ENCODE measurements at places on chromosomes 16 and 17.

DNA sequence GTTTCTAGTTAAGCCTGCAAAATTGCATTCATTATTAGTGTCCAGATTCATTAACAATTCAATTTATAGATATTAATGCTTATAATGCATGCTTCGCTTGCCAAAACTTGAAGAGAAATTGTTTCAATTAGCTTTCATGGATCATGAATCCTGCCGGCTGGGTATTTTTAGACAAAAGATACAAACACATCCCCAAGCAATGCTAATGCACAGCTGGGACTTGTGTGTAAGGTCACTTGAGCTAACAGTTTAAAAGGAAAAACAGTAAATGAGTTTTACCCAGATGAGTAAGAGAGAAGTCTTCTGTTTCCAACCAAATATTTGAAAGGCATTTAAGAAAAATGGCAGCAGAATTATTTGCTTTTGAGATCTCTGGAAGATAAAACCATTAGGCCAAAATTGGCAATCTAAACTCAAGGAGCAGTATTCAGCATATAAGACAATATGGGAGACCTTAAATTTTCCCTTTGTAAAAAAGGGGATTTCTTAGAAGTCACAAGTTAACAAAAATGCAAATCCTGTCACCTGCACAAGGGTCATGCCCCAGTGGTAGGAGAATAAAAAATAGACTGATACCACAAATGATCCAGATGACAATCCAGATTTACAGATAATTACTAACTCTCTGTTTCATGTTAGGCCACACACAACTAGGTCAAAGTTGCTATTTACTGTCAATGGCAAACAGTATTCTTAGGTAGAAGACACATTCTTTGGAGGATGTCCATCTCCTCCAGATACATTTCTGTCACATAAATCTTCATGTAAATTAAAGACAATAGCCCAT lies 418.4 kb upstream of the PMFBP1 start:
- no peak for DNase-seq

- DNase-seq, result no peak
Observed at GRCh38 chr16:78591682-78592103, 492.2 kb downstream of the WWOX start.

DNA sequence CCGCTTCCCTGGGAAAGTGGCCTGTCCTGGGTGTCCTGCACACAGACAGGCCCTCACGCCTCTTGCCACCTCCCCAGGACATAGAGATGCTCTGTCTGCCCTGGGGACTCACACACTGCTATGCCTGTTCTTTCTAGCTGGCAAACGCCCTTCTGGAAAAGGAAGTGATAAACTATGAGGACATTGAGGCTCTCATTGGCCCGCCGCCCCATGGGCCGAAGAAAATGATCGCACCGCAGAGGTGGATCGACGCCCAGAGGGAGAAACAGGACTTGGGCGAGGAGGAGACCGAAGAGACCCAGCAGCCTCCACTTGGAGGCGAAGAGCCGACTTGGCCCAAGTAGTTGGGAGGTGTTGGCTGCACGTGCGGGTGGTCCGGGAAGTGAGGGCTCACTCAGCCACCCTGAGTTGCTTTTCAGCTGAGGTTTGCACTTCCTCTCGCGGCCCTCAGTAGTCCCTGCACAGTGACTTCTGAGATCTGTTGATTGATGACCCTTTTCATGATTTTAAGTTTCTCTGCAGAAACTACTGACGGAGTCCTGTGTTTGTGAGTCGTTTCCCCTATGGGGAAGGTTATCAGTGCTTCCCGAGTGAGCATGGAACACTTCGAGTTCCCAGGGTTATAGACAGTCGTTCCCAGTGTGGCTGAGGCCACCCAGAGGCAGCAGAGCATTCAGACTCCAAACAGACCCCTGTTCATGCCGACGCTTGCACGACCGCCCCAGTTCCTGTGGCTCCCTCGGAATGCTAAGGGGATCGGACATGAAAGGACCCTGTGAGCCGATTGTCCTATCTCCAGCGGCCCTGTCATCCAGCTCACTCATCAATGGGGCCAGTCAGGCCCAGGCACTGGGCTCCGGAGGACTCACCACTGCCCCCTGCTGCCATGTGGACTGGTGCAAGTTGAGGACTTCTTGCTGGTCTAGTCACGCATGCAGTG lies 3.5 kb upstream of the RPL13 start:
- DNase-seq, result no peak

GRCh38 chr16:53502331-53503269 lies at the start of gene AKTIP:
Gene AKTIP, minus strand, starts transcription at chr16:53503209. Its CDS starts 2,950 bp downstream, at chr16:53500259.
- no peak for DNase-seq

DNA sequence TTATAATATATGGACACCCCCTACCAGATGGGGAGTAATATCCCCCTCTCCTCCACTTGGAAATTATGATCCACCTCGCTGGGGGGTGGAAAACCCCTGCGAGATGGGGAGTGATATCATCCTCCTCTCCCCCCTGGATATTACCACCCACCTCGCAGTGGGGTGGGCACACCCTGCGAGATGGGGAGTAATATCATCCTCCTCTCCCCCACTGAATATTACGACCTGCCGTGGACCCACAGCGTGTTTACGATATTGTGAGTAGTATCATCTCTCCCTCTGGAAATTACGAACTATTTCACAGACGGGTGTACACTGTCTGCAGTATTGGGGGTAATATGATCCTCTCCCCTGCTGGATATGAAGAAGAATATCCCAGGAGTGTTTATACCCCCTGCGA lies 228.3 kb upstream of the WSCD1 start:
- no peak for DNase-seq

- DNase-seq, result no peak
Observed at GRCh38 chr17:38564869-38565268, 40.9 kb downstream of the SRCIN1 start.

- DNase-seq, result no peak
Observed at GRCh38 chr17:34465789-34466188, 102.8 kb upstream of the CCL1 start.

GRCh38 chr17:50036455-50037261 lies 19.3 kb upstream of the ITGA3 start:
- no peak for DNase-seq

- DNase-seq, result no peak
Observed at GRCh38 chr17:77880711-77881450, 77.6 kb upstream of the TNRC6C start.

DNA sequence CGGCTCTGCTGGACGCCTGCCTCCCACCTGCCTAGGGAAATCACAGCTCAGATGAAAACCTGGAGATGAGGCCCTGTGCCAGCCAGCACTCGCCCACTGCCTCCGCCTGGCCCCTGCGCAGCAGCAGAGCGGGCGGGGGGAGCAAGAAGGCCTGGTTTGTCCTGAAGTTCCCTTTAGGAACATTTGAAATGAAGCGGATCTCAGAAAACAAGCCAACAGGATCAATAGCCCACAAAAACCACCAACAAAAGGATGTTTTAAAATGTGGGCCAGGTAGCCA lies 48.0 kb downstream of the RBFOX3 start:
- DNase-seq, result no peak

DNA sequence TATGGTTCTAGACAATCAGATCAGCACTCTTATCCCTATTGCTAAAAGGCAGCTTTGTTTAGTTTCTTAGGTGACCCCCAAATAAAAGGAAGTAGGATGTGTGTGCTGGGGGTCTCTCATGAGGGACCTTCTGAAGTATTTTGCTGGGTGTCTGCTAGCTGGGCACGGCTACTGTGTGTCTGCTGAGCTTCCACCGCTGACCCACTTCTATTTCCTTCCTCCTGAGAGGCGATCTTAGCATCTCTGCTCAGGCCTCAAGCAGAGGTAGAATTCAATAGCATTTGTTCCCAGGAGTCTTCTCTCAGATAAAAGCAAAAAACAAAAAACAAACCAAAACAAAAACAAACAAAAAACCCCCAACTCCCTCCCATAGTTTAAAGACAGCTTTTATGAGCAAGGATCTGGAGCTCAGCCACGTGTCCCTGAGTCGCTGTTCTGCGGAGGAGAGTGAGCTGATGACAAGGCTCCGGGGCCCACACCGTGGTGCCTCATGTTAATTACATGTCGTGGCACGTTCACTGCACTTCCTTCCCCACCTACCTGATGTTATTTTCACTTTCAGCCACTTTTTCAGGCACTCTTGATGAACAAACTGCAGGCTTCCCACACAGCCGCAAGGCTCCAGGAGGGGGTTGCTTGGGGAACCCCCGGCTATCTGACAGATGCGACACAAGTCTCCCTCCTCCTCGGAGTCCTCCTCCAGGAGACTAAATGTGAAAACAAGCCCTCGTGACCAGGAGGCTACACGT lies 83.5 kb downstream of the MARCHF10 start:
- no peak for DNase-seq

GRCh38 chr16:29662729-29663015 lies 375 bp upstream of the SPN start:
- no peak for DNase-seq

DNA sequence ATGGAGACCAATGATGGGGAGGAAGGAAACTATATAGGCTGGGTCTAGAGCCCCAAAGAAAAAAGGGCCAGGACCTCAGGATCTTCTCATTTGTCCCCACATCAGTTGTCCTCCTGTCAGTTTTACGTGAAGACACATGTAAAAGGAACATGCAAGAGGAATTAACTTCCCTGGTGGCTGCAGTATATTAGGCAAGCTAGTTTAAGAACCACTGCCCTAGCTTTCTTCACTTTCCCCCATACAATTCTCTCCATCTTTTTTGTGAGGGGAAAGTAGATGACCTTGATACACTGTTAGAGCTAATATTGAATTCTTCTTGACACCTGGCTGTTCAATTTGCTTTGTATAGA lies 2.3 kb downstream of the MAP3K3 start:
- DNase-seq, result no peak

DNA sequence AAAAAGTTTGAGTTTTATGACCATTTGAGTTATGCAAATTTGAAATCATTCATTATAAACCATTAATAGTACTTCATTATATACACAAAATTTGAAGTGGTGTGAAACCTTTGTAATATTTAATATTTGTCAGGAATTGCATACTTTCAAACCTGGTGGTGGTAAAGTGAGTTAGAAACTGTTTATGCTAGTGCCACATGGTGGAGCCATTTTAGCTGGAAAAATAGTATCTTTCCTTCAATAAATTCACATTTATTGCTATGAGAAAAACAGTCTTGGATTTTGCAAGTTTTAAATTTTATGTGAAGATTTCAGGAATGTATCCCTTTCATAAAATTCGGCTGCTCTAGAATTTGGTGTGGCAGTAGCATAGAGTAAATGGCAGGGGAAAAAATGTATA lies 7.3 kb upstream of the BLMH start:
- no peak for DNase-seq

DNA sequence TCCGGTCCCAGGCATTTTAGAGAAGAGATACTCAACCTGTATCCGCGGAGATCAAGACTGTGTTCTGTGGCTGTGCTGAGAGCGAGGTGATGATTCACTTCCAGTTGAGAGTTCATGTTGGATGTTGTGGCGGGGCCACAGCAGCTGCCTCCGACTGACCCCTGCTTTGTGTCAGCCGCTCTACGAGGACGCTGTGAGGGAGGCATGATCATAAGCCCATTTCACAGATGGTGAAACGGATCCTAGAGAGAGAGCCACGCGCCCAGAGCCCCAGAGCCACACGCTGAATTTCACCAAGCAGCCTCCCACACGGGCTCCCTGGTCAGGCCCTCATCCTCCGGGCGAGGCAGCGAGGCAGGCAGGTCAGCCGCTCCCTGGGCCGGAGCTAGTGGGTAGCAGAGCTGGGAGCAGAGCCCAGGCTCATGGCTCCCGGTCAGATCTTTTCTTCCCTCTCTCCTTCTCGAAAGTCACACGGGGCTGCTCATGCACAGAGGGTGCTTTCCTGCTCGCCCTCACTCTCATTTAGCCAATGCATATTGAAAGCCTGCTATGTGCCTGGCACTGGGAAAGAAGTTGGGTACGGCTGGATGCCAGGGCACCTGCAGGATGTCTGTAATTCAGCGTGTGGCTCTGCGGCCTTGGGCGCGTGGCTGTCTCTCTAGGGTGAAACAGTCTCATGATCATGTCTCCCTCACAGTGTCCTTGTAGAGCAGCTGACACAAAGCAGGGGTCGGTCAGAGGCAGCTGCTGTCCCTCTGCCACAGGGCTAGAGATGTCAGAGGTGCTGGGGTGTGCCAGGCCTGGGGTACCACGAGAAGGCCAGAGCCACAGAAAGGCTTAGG lies 155.6 kb upstream of the CHMP6 start:
- no peak for DNase-seq

GRCh38 chr17:34307110-34307509 lies 12.1 kb upstream of the CCL8 start:
- DNase-seq, result no peak

DNA sequence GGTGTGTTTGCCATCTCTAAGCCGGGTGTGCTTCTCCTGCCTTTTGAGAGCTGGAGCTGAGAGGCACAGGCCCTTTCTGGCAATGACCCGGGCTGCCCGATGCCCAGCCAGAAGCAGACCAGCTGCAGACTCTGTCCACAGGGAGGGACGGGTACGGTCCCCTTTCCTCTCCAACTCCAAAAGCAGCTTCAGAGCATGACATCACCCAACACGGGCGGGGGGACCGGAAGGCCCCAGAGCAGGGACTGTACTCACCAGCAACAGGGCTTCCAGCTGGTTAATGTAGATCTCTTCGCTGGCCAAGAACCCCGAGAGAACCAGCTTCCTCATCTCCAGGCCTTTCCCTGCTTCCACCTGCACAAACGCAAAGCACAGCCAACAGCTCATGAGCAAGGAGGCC lies 79.4 kb downstream of the ABR start:
- DNase-seq, result no peak

- DNase-seq, result no peak
Observed at GRCh38 chr17:75707079-75707571, 14.1 kb upstream of the ITGB4 start.

GRCh38 chr16:57988929-57989328 lies 11.5 kb downstream of the ZNF319 start:
- DNase-seq, result no peak

- no peak for DNase-seq
Observed at GRCh38 chr16:87648698-87649487, 46.6 kb downstream of the JPH3 start.

DNA sequence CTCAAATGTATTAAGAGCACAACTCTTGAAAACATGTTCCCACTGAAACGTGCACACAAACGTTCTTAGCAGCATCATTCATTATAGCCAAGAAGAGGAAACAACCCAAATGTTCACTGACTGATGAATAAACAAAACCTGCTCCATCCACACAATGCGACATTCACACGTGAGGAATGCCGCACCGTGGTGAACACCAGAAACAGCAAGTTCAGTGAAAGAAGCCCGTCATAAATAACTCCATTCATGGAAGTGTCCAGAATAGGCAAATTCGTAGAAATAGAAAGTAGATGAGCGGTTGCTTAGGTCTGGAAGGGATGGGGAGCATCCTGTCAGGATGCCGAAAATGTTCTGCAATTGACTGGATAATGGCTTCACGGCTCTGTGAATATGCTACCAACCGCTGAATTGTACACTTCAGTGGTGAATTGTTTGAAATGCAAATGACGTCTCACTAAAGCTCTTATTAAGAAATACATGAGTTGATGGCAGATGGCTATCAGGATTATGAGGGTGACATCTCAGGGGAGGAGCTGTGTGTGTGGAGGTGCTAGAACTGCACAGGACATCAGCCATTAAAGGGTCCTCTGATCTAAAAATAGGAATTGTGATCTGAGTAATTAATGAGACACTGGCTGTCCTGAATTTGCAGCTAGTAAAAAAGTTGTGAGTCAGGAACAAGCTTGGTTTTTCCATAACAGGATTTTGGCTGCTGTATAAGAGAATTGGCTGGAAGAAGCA lies 771.0 kb downstream of the KCNJ18 start:
- DNase-seq, result no peak
